Tibial artery (tissue), 4 donors: ENCODE measurements at places on chromosomes 4 and X.

DNA sequence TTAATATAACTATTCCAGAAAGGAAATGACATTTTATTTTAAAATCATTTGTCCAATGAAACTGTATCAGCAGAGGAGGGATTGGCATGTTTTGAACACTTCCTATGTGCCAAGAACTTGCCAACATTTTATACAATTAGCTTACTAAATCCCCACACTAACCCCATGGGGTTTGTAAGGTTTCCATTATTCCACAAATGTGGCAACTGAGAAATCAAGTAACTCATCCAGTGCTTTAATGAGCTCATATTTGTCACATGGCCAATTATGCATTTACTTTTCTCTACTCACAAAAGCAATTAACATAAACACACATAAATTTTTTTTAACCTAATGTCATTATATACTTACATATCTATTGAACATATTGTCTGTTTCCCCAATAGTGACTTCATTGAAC lies 37.3 kb downstream of the MANBA start:
- H3K4me3 ChIP-seq = no peak overlapping the region
- H3K4me1 ChIP-seq = no peaks in the 10 kb centered on the region
- DNase-seq = no peak
- H3K27ac ChIP-seq = no peak overlapping the region
- peaks cover 15% of the 10 kb centered on the region for H3K36me3 ChIP-seq
- no peaks in the 10 kb centered on the region for H3K27me3 ChIP-seq

DNA sequence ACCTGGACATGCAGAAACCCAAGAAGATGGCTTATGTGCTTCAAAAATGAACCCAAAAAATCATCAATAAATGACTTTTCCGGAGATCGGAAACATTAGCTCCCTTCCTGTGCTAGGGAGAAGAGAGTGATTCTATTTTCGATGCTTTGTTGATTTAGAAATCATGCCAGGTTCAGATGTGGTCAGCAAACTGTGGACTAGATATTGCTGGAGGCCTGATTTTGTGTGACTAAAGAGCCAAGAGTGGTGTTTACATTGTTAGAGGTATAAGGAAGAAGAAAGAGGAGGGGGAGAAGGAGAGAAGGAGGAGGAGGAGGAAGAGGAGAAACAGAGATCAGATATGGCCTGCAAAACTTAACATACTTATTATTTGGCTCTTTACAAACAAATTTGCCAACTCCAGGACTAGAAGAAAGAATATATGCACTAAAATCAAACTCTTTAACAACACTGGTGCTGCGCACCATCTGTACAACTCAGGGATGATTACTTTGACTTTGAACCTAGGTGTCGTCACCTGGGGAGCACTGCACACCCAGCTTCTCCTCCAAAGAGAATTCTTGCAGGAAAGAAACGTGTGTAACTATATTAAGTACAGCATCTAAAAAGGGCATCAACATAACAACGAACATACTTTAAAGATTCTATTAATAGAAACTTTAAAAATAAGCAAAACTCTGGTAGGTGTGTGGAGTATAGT lies 664.9 kb upstream of the LCORL start:
- no peaks in the 10 kb centered on the region for H3K36me3 ChIP-seq
- no peak overlapping the region for H3K27ac ChIP-seq
- no peak for DNase-seq

GRCh38 chr4:66590488-66591215 lies 920.4 kb upstream of the EPHA5 start:
- H3K4me1 ChIP-seq = no peaks in the 10 kb centered on the region
- H3K27me3 ChIP-seq = no peaks in the 10 kb centered on the region
- H3K4me3 ChIP-seq = no peak overlapping the region
- no peak for DNase-seq

DNA sequence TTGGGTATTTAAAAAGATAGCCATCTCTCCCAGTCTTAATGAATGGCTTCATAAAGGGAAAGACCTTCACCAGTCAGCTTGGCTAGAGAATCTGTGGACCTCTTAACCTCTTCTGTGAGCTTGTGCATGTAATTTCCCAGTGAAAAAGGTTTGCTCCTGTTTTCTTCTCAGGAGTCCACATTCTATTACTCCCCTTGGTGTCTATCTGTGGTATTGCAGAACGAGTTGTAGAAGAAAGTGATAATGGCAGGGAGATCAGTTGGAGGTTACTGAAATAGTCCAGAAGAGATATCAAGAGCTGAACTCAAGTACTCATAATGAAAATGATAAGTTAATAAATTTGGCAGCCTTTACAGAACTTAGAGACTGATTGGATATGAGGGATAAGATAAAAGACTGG lies 16.5 kb upstream of the VAMP7 start:
- no peak for DNase-seq
- H3K36me3 ChIP-seq = no peaks in the 10 kb centered on the region
- no peaks in the 10 kb centered on the region for H3K4me1 ChIP-seq
- H3K27me3 ChIP-seq = no peaks in the 10 kb centered on the region

DNA sequence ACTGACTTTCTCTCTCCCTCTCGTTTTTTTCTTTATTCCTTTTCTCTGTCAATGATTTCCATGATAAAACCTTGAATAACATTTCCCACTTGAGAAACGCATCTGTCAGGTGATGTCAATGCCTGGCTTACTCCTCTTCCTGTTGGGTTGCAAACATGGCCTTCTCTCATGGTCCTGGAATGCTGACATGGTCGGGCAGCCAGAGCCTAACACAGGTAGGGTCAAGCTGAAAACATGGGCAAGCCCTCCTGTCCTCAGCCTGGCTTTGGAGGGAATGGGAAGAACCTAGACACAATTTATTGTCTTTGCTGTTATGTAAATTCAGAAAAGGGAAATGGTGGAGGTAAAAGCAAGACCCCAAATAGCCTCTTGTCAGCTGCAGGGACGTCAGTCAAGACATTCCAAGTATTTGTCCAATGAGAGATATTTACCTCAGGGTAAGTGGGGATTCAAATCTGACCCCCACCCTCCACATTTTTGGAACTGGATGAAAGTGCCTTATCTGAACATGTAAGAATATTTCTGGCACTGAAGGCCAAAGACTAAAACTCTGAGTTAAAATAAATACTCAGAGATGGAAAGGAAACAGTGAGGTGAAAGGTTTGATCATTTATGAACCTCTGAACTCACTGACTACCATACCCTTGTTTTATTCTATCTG lies 473.8 kb downstream of the SPRY1 start:
- H3K27me3 ChIP-seq = no peaks in the 10 kb centered on the region
- no peaks in the 10 kb centered on the region for H3K4me1 ChIP-seq
- H3K36me3 ChIP-seq = no peaks in the 10 kb centered on the region
- no peak overlapping the region for H3K27ac ChIP-seq
